ENCODE measurements at places on chromosomes 2 and 18.

DNA sequence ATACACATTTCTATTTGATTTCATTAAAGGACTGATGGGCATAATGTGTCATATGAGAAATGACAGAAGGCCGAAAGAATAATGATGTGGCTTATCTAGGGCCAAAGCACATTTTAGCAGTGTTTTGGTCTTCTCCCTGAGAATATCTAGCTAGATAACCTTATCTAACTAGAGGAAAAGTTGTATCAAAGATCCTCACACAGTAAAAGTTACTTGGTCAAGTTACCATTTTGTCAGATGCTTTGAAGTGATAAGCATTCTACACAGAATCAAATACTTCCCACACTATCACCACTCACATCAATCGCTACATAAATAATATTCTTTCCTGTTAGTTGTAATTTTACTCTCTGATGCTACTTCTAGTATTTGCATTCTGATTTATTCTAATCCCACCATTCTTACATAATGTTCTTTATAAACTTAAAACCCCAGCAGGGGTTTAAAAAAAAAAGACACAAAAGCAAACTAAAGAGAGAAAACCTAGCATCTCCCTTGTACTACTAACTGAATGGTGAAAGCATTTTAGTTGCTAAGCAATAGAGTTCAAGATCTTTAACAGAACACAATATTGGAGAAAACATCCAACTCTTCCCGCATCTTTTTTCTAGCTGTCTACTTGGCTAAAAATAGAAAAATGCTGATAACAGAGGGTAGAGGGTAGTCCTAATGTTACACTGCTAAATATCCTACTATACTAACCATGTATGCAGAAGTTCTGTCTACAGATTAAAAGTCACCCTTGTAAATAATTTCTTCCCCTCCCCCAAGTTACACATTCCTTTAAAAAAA lies 8.0 kb downstream of the XPO1 start:
- no peak for DNase-seq

DNA sequence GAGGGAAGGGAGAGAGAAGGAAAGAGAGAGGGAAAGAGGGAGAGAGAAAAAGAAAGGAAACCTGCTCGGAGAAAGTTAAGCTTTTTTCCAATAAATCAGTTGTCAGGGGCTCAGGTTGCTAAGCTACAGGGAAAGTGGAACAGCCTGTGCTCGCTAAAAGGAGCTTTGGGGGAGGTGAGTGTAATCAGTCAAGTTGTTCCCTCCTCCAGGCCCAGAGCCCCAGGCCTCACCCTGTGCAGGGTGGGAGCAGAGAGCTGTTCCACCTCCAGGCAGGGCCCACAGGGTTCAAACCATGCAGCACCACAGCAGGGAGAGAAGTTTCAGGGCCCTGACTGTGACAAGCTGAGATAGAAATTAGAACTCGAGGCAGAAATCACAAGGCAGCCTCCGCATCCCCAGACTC lies 56.4 kb upstream of the PPP1CB start:
- DNase-seq, result no peak

- no peak for DNase-seq
These were observed 343.8 kb downstream of the CYRIA start for GRCh38 chr2:16321872-16322271.

- no peak for DNase-seq
These were observed 6.3 kb downstream of the ADRA2B start for GRCh38 chr2:96109931-96110511.

DNA sequence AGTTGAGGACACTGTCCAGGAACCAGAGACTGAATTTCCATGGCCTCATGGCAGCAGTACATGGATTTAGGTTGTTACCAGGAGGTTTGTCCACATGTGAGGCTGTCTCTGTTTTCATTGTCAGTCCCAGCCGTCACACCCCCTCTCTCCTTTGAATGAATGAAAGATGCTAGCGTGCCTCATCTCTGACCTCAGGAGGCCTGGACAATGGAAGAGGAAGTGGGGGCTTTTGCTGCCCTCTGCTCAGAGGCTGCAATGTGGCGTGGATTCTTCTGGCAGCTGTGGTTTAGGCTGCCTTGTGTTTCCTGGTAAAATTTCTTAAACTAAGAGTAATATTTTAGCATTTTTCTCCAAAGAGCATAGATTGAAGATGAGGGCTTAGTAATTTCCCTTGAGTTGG lies 47.5 kb downstream of the RAB31 start:
- DNase-seq, result no peak

- no peak for DNase-seq
These were observed 481.1 kb downstream of the CBLN2 start for GRCh38 chr18:72063001-72063400.

GRCh38 chr18:11751341-11752115 lies 62.5 kb downstream of the GNAL start:
- DNase-seq, result no peak

GRCh38 chr2:158723921-158724802 lies 71.0 kb upstream of the DAPL1 start:
- no peak for DNase-seq

- no peak for DNase-seq
These were observed 70.9 kb upstream of the HS6ST1 start for GRCh38 chr2:128389388-128390086.

DNA sequence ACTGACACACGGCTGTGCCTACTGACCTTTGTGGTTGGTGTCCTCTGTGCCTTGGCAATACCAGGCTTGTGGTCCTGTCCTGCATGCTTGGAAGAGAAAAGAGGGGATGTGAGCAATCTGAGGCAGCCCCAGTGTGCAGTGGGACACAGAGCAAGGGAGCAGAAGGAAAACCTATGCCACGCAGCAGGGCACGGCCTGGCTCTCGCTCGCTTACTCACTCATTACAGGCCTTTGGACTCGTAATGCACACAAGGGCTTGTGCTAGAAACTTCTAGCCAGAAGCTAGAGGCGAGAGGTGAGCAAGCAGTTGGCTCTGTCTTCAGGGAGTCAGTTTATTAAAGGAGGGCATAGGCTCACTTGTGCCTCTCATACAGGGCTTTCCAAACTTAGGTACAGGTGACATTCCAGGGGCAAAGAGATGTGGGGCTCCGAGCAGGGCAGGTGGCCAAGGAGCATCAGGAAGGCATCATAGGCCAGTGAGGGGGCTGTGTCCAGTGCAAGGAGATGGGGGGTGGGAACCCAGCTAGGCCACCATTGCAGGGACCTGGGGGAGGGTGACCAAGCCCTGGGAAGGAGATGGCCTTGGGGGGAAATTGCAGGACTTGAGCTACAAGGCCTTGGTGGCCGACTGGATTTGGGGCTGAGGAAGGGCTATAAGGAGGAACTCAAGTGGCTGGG lies 100.8 kb downstream of the DYSF start:
- DNase-seq, result no peak

DNA sequence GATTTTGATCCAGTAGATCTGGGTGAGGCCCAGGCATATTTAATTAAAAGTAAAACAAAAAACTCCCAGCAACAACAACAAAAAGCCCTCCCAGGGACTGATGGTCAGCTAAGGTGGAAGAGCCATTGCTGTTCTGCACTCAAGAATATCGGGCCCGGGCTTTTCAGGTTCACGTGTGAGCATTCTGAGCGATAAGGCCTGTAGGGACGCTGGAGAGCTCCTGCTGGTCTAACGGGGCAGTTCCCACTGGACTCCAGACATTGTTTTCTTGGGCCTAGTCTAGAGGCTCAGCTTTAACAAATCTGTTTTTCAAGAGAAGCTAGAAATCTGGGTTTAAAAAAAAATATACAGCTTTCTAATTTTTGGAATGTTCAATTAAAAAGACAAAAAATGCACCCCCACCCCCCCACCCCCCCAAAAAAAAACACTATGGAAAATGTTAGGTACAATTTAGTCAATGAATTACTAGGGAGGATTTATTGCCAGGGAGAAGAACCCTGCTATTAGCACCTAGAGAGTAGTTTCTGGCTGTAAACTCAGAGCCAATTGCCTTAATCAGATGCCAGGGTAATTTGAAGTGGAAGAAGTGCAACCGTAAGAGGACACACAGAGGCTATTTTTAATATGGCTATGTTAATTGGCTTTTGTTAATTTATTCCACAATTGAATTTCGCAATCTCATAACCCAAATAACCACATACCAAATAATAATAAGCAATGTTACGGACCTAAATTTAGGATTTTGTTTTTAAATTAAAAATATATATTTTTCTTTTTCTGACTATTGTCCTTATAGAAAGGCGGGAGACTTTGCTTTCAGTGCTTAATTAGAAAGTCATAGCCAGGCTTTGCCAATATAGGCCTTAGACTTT lies 78.9 kb downstream of the MAP4K4 start:
- no peak for DNase-seq
